ENCODE measurements at places on chromosomes 3 and 15.

DNA sequence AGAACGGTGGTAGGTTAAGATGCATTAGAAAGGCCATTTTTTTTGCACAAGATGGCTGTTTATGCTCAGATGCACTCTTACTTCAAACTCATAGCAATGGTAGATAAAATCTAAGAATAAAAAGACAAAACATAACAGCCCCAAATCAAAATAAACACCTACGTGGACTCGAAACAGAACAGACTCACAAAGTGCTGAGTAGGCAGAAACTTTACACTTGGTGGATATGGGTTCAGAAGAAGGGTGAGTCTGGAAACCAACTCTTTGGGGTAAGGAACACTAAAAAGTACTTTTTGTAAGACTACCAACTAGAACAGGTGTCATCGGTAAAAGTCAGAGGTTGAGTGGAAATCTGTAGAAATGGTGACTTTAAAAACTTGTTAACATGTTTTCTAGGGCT lies 468.2 kb downstream of the OTOL1 start:
- no peak for DNase-seq

- no peak for DNase-seq
Measured at GRCh38 chr3:4680227-4680691, 187.1 kb downstream of the ITPR1 start.

DNA sequence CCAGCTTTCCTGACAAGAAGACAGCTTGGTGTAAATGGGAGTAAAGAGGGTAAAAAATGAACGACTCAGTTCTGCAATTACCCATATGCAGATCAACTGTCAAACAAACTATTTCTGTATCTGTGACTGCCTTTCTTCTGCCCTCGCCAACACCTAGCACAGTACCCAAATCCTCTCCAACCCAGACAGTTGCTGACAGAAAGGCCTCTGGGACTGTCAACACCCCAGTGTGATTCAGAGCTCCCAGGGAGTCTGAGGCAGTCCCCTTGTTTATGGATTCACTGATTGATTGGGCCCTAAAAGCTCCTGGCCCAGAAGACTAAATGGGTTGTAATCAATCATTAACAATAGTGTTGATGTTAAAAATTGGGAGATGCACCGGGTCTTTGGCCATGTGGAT lies 20.2 kb downstream of the IL17RD start:
- no peak for DNase-seq

DNA sequence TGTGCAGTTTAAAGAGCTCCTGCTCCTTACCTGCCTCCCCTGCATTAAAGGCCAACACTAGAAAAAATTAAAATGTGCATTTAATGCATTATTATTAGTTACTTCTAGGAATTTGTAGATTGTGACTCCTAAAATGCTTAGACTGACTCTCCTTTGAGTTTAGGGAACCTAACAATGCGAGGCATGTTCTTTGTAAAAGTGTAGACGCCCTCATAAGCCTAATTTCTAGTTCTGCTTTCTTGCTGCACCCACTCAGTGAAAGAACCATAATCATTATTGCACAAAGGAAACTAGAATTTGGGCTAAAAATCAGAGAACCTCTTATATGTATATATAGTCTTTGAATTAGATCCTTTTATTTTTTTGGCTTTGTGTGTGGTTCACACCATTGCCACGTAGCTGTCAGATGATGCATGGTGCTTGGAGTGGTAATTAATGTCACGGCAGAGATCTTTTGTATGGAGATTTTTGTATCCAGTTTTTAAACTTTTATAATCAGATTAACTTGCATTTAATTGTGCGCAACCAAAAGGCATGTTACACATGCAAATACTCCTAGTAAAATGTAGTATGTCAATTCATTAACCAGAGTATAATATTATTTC lies 710 bp downstream of the ABHD10 start:
- DNase-seq = no peak

GRCh38 chr3:159771865-159772611 lies 216.6 kb upstream of the IL12A start:
- no peak for DNase-seq

GRCh38 chr3:130395331-130395730 lies 49.9 kb downstream of the COL6A5 start:
- DNase-seq = no peak

GRCh38 chr15:96578393-96578792 lies 247.9 kb downstream of the NR2F2 start:
- DNase-seq = no peak

- DNase-seq = peak; percentile 41
Measured at GRCh38 chr3:180680097-180680430, 775 bp upstream of the CCDC39 start.

- no peak for DNase-seq
Measured at GRCh38 chr3:15636028-15636709, 34.6 kb downstream of the BTD start.

Measured in WTC11 (cell line).